ENCODE measurements at places on chromosomes 12 and 14. TPM values are rescaled to one million over a fixed set of nuclear protein-coding genes. Genes with fewer than 3 reads are reported as not detected.

Gene NUP37
- 19.6 TPM for polyA plus RNA-seq

Gene ASCL1
- not detected for polyA plus RNA-seq

- no peak for DNase-seq
These were observed 863.7 kb downstream of the LRFN5 start for GRCh38 chr14:42470427-42470719.

DNA sequence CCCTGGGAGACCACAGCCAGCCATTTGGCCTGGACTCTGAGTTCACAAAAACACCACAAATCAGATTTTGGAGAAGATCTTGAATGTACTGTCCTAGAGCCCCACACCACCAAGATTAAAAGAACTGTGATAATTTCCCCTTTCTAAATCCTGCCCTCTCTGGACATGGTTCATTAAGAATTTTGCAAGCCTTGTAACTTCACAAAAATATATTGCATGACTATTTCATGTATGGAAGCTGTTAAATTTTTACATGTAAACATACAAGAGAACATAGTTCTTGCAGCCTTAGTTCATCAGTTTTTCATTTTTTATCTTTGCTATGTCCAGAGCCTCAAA is 97.0 kb downstream of the SCARB1 start:
- no peak for DNase-seq

DNA sequence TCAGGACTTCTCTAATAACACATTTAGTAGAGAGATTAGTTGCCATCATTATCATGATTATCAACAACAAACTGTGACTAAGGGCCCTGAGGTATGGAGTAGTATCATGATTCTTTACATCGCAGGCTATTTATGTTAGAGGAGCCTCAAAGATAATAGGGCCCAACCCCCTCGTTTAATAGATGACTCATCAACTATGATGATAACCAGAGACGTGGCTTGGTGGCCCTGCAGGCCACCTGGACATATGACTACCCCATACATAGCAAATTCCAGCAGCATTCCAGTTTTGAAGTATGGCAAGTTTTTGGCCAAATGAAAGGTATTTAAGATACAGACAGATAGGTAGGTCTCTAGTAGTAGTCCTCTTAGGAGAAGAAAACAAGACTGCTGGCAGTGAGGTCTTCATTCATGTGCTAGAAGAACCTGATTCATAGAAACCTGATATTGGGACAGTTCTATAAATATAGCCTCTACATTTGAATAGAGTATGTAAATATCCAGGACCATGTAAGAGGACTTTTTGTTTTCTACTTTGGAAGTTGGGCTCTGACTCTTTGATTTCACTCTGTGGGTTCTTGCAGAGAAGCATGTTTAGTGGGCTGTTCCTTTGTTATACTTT is 5.6 kb downstream of the RIC8B start:
- DNase-seq: no peak

GRCh38 chr14:74573421-74574089 is 38.5 kb downstream of the LTBP2 start:
- DNase-seq: no peak

GRCh38 chr12:25482625-25483024 is 70.5 kb downstream of the LMNTD1 start:
- no peak for DNase-seq

GRCh38 chr14:61461808-61462275 is 140.5 kb downstream of the PRKCH start:
- DNase-seq: peak; percentile 62

GRCh38 chr12:26823390-26823789 is 9.6 kb downstream of the ITPR2 start:
- no peak for DNase-seq

- no peak for DNase-seq
These were observed 103.3 kb downstream of the AEBP2 start for GRCh38 chr12:19542606-19543005.

DNA sequence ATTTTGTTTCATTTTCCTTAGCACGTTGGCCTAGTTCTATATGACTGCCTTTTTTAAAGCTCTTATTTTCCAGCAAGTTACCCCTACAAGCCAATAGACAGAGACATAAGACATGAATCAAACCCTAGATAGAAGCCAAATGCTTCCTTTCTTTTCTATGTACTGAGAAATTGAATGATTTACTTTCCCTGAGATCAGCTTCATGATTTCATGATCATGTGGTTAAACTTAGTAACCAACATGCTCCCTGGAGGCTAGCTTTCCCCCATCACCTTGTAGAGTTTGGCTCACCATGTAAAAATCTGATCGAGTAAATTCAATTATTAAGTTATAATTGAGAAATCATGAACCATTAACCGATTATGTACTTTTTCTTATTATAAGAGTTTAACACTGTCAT is 148.1 kb upstream of the LRIG3 start:
- no peak for DNase-seq
